ENCODE measurements at places on chromosomes 6 and 20.
A peak's percentile ranks its signal among the peaks of the same experiment; 100 is the strongest.

- peak; percentile 42 for DNase-seq
Measured at GRCh38 chr20:9319687-9320384, 194.6 kb upstream of the LAMP5 start.

DNA sequence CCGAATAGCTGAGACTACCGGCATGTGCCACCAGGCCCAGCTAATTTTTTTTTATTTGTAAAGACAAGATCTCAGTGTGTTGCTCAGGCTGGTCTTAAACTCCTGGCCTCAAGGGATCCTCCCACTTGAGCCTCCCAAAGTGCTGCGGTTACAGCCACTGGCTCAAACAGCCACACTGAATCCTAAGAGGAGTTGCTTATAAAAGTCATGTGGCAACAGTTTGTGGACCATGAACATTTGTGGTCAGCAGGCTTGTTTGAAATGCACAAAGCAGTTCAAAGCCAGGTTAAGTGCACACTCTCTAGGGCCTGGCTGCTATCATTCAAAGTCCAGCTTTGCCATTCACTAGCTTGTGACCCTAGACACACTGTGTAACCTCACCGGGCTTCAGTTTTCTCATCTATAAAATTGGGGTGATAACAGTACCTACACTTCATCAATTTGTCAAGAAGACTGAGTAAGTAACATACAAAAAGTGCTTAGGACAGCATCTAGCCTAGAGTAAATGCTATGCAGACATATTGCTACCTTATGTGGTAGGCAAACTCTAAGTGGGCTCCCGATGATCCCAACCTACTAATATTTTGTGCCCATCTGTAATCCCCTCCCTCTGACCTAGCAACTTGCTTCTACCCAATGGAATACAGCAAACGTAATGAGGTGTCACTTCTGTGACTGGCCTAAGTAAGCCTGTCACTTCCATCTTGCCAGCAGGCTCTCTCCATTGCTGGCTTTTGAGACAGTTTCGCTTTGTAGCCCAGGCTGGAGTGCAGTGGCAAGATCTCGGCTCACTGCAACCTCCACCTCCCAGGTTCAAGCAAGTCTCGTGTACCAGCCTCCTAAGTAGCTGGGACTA lies 122.9 kb downstream of the ZMYND8 start:
- DNase-seq, result no peak

DNA sequence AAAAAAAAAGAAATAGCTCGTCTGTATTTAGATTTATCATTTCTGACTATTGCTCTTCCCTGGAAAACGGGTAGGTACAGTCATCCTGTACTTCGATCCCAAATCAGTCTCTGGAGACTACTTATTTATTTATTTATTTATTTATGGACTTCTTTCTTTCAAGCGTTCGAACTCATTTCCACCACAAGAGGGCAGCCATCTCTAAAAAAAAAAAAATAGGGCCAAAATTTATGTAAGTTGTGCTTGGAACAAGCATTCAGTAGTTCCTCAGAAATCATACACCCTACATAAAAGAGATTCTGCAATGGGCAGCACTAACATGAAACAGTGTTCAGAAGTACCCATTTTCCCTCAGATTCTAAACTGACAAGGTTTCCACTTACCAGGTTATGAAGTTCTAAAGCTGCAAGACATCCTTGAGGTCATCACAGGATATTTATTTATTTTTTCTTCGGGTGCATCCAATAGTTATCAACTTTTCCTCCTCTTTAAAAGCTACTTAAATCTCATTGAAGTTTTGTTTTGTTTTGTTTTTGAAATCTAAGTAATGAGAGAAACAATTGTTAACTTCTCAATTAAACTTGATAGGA lies 1.9 kb upstream of the BMP2 start:
- DNase-seq, result peak; percentile 71

- peak; percentile 58 for DNase-seq
Measured at GRCh38 chr6:13413900-13414555, 73.4 kb downstream of the GFOD1 start.

DNA sequence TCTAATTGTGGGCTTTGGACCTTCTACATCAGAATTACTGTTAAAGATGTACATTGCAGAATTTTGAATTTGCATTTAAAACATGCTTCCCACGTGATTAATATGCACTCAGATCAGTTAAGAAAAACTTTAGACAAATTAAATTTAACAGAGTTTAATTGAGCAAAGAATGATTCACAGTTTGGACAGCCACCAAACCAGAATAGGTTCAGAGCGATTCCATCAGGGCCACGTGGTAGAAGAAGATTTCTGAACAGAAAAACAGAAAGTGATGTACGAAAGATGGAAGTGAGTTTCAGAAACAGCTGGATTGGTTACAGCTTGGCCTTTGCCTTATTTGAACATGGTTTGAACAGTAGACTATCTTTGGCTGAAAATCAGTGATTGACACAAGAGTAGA lies 704.2 kb upstream of the MAP3K7 start:
- DNase-seq, result no peak

DNA sequence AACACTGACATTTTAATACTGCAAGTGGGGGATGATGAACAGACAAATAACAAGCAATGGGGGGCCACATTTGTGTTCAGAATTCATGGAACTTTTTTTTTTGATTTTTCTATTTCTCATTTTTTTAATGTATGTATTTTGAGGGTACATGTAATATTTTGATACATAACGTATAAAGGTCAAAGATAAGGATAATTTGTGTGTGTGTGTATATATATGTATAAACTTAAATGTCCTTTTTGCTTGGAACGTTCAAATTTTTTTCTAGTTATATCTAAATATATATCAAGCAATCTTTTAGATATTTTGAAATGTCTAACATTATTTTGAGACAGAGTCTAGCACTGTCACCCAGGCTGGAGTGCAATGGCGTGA lies 12.3 kb upstream of the ZNF311 start:
- DNase-seq, result no peak

GRCh38 chr20:45845452-45845851 lies 11.7 kb downstream of the ACOT8 start:
- DNase-seq, result no peak

DNA sequence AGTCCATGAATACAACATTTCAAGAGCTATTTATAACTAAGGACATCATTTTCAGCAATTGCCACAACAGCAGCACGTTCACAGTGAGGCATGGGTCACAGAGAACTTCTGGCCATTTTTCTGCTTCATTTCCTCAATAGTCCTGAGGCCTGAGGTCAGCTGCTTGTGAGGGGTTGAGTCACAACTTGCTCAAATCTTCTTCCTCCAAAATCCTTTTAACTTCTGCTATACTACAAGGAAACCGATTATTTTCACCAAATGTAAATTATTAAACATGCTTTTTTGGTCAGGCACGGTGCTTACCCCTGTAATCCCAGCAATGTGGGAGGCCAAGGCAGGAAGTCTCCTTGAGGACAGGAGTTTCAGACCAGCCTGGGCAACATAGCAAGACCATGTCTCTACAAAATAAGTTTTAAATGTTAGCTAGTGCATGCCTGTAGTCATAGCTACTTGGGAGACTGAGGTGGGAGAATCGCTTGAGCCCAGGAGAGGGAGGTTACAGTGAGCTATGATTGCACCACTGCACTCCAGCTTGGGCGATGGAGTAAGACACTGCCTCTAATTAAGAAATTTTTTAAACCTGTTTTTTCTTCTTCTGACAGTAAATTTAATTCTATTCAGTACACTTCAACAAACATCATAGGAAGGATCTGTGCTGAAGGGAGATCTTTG lies 11.1 kb upstream of the SLC16A10 start:
- DNase-seq, result peak; percentile 95

GRCh38 chr6:80793411-80793810 lies 686.9 kb downstream of the BCKDHB start:
- DNase-seq, result no peak

- DNase-seq, result no peak
Measured at GRCh38 chr6:55469951-55470366, 109.0 kb downstream of the HMGCLL1 start.

DNA sequence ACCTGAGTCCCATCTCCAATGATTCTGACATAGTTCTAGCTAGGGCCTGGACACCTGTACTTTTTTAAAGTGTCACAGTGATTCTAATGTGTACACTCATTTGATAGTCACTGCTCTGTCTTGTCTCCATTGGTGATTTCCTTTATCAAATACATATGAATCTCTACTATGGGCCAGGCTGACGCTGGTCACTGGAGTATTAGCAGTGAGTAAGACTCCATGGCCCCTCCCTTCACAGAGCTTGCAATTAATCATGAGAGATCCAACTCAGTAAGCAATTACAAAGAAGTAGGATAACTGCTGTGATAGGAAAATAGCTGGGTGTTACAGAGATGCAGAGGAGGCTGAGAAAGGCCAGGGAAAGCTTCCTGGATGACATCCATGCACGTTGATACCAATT lies 19.3 kb upstream of the SASH1 start:
- no peak for DNase-seq

DNA sequence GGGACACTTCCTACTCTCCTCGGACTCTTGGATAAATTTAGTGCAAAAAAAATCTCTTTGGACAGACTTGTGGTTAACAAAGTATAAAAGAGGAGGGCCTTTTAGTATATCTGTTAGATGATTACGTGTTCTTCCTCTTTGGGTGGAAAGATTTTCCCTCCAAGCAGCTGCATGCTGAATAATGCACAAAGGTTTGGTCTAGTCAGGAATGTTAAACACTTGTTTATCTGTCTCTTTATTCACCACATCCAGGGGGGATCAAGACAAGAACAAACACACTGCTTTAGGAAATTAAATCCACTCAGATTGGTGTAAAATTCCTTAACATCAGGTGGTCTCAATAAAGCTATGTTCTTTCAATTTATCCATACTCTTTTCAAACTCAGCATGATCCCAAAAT lies 260.9 kb upstream of the CHD6 start:
- no peak for DNase-seq

GRCh38 chr6:152749336-152749735 lies 1.3 kb upstream of the VIP start:
- DNase-seq, result no peak

DNA sequence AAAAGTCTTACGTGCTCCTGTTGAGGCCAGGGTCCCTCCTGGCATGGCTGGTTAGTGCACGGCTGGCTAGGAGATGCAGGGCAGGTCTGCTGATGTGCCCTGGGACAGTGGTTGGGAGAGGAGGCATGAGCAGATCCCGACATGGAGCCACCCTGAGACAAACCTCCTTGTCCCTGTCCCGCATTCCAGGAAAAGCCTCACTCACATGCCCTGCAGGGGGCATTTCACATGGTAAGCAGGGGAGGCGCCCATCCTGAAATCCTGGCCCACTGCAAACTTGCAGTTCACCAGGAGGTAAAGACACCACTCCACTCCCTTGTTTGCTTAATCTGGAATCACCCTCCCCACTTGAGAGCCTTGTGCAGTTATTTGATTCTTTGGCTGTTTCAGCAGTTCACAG lies 116.7 kb upstream of the SLC24A3 start:
- DNase-seq, result no peak

DNA sequence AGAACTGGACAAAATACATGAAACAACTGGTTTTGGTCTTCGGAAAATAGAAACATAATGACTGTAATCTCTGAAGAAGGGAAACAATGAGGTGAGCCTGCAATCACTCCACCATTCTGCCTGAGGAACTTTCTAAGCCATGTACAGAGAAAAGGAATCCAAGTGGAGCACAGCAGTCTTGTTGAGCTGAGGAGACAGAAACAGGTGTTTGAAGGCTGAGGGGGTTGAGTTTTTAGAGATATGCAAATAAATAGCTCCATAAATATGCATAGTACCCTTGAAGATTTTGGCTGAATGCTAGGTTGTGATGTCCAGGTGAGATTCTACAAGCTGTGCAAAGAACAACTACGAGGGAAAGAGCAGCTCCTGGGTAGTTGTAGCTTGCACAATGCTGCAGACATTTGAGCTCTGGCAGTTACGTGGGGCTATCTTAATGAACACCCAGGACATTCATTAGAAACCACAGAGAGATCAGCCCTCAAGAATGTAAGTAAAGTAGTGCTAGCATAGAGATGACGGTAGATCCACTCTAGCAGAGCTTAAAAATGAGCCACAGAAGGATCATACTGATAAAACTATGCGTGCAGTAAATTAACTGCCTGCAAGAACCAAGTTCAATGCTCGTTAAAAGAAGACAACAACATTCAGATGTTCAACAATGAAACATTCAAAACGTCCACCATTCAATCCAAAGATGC lies 24.3 kb downstream of the TUBB2B start:
- DNase-seq, result no peak

DNA sequence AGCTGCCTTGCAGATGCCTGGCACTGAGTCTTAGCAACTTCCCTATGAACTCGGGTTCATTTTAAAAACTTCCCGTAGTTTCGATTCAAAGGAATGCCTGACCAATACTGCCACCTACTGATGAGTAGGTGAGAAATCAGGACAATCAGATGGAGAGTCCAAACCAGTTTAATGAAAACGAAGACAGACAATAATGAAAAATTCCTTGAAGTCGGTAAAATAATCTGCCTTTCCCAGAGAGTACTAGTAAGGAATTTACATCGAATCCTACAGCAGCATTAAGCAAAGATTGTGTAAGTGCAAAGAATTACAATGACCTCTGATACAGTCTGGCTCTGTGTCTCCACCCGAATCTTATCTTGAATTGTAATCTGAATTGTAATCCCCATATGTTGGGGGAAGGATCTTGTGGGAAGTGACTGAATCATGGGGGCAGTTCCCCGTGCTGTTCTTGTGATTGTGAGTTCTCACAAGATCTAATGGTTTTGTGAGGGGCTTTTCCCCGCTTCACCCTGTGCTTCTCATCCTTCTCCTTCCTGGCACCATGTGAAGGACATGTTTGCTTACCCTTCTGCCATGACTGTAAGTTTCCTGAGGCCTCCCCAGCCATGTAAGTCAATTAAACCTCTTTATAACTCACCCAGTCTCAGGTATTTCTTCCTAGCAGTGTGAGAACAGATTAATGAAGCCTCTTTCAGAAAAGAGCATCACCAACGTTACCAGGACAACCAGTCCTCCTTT lies 134.4 kb downstream of the ARHGAP18 start:
- DNase-seq, result peak; percentile 84

DNA sequence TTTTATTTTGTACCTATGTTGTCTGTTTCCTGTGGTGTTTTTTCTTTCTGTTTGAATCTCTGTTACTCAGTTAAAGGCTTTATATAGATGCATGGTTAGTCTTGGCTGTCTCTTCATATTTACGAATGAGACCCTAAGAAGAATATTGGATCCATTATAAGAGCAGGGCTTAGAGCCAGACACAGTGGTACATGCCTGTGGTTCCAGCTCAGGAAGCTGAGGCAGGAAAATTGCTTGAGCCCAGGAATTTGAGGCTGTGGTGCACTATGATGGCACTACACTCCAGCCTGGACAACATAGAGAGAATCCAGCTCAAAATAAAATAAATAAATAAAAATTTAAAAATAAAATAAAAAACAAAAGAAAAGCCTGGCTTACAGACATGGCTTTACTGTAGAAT lies 211.1 kb downstream of the SOD2 start:
- no peak for DNase-seq

DNA sequence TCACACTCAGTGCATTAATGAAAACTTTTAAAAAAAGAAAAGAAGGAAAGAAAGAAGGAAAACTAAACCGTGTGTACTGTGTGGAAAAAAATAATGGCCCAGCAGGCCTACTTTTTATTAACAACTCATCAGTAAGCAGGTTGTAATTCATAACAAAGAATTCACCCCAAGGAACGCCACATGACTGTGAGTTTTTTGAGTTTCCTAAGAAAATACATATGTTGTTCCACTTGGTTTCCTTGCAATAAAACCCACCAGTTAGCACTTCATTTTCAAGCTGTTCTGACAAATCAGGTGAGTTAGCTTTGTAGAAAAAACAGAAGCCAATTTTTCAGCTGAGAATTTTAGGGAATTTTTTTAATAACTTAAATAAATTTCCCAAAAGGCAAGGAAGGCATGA lies 259.3 kb upstream of the TBX18 start:
- no peak for DNase-seq

GRCh38 chr6:18121580-18122127 lies 823 bp downstream of the NHLRC1 start:
- DNase-seq, result no peak

GRCh38 chr6:66986940-66987339 lies 1279.9 kb upstream of the EYS start:
- DNase-seq, result no peak

Measured in suppressor macrophage (primary cell).